ENCODE measurements at places on chromosomes 12 and 14. TPM values are rescaled to one million over a fixed set of nuclear protein-coding genes. Genes with fewer than 3 reads are reported as not detected.

The CACNA1C gene
- polyA plus RNA-seq = 22.1 TPM

The KRT79 gene
- polyA plus RNA-seq = not detected

The IL22 gene
- not detected for polyA plus RNA-seq

The PLD4 gene
- polyA plus RNA-seq = not detected

The IL23A gene
- polyA plus RNA-seq = not detected

The OTX2 gene
- polyA plus RNA-seq = not detected

The TMEM179 gene
- not detected for polyA plus RNA-seq

Data from aorta (tissue), 5 donors.